Mammary epithelial cell (primary cell): ENCODE measurements at places on chromosomes 4 and X. TPM values are rescaled to one million over a fixed set of nuclear protein-coding genes. Genes with fewer than 3 reads are reported as not detected.
A peak's percentile ranks its signal among the peaks of the same experiment; 100 is the strongest.

DNA sequence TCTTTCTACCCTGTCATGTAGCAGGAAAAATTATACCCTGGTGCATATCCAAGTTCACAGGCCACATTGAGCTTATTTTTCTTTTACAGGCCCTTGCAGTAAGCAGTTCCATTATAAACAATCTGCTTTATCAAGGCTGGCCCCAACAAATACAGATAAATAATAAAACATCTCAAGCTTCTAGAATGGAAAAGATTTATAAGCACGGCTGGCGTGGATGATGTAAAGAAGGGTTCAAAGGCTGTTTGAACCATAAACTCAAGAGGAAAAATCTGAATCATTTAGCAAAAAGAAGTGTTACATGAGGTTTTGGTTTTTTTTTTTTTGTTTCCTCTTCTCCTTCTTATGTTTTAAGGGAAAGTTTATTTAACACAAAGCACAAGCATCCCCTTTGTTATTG is 109.7 kb downstream of the UNC5C start:
- no peak for DNase-seq

GRCh38 chr4:174244441-174244840 is 39.0 kb downstream of the FBXO8 start:
- DNase-seq = peak; percentile 59

GRCh38 chr4:128879283-128879682 is 69.8 kb downstream of the JADE1 start:
- DNase-seq = no peak

Gene DGKQ
- 13.8 and 14.9 TPM in 2 replicates for total RNA-seq

- DNase-seq = no peak
Observed at GRCh38 chr4:33825685-33826084, 2418.6 kb downstream of the ARAP2 start.

DNA sequence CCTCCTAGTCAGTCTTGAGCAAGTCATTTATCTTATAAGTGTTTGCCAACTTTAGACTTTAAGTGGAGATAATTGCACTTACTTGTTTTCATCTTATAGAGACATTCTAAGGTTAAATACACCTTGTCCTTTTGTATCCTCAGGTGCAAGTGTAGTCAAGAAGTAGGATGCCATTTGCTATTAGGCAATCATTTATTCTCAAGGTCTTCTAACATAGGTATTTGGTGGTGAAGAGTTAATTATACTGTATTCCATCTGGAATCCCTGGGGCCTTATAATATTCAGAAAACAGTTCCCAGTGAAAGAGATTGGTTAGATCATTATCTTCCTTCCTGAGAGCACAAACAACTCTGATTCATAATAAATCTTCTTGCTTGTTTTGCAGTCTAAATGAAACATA is 23.7 kb downstream of the SULT1E1 start:
- no peak for DNase-seq

Gene GAGE12F
- not detected in 2 replicates for total RNA-seq

GRCh38 chr4:112953262-112953661 is 96.2 kb upstream of the ANK2 start:
- DNase-seq = no peak

Gene ZDHHC15
- total RNA-seq = 0.33 TPM

Gene BMPR1B
- 11.3 TPM for total RNA-seq

DNA sequence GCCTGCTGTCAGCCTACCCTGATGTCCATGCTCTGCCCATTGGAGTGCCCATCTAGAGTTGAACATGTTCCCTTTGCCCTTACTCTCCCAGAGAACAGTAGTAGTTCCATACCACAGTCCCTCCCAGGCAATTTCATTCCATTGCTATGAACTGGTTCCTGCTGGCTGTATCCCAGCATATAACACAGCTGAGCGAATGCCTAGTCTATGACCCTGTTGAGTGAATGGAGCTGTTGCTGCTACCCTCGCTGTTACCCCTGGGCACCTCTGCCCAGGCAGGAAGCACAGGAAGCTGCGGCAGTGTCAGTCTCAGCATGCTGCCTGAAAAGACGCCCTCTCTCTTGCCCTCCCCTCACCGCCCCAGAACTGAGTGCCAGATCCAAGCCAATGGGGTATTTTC is 73.3 kb downstream of the SOX3 start:
- DNase-seq = peak; percentile 2

DNA sequence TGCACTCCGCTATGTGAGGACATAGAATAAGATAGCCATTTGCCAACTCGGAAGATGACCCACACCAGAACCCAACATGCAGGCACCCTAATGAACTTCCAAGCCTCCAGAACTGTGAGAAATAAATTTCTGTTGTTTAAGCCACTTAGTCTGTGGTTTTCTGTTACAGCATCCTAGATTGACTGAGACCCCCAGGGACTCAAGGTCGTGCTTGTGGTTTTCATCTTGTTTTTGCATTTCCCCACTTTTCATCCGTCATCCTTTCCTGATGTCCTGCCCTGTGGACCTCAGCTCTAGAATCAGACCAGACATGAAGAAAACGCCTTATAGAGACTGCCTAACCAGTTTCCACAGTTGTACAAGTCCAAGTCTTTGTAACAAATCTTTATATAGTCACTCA is 54.4 kb downstream of the MCUB start:
- no peak for DNase-seq

- no peak for DNase-seq
Observed at GRCh38 chrX:53256446-53257041, 24.8 kb downstream of the IQSEC2 start.
